Tibial nerve (tissue), 4 donors: ENCODE measurements at places on chromosomes 6 and 20. TPM values are rescaled to one million over a fixed set of nuclear protein-coding genes. Genes with fewer than 3 reads are reported as not detected.

- H3K36me3 ChIP-seq = no peaks in the 10 kb centered on the region
- H3K27me3 ChIP-seq = peaks cover 42% of the 10 kb centered on the region
- H3K4me3 ChIP-seq = peak overlapping the region; percentile 48
- no peak for DNase-seq
Measured at GRCh38 chr20:52104546-52105441, 86.8 kb downstream of the ZFP64 start.

Gene KCNK17
- 1.7 TPM for total RNA-seq

Gene CLPSL1
- total RNA-seq = not detected

Gene GRM1
- 0.63 TPM for total RNA-seq

Gene UBE3D
- total RNA-seq = 21.9 TPM

Gene DEF6
- total RNA-seq = 7.6 TPM
